ENCODE measurements at places on chromosomes 3 and 15.

DNA sequence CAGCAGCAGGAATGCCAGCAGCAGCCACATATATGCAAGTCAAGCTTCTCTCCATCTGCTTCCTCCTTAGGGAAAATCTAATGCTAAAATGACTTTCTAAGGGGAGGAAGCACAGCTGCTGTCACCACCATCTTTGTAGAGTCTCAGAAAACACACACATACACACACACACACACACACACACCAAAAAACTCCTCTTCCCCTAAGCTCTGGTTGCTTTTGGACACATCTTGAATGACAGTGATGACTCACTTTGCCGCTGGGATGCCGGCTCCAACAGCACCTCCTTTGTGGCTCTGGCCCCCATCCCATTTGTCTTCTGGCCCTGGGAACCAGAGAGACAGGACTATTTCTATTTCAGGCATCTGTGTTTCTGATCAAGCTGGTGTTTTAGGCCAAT is 124.8 kb upstream of the GOLIM4 start:
- no peak for DNase-seq

DNA sequence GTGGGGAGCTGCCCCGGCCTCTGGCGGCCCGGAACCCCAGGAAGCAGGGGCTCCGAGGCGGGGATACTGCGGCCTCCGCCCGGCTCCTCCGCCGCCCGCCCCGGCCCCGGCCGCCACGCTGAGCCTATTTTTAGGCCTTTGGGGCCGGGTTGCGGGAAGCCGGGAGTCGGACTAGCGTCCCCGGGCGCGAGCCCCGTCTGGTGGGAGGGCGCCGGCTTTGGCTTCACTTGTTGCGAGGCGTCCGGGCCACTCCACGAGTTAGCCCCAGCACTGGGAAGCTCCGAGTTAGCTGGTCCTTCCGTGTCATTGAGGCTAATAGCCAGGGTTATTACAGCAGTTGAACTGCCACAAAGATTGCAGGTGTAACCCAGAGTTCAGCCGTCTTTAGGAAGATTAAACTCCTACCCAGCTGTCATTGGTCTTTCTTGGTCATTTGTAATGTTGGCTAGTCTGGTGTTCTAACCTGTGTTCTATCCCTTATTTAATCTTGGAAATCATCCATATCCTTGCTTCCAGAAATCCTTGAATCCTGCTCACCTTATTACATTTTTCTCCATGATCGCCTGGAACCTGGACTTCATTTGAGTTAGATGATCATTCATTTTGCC is 791 bp downstream of the GYG1 start:
- DNase-seq, result no peak

GRCh38 chr3:100124201-100124761 is 10.0 kb upstream of the FILIP1L start:
- DNase-seq, result no peak

DNA sequence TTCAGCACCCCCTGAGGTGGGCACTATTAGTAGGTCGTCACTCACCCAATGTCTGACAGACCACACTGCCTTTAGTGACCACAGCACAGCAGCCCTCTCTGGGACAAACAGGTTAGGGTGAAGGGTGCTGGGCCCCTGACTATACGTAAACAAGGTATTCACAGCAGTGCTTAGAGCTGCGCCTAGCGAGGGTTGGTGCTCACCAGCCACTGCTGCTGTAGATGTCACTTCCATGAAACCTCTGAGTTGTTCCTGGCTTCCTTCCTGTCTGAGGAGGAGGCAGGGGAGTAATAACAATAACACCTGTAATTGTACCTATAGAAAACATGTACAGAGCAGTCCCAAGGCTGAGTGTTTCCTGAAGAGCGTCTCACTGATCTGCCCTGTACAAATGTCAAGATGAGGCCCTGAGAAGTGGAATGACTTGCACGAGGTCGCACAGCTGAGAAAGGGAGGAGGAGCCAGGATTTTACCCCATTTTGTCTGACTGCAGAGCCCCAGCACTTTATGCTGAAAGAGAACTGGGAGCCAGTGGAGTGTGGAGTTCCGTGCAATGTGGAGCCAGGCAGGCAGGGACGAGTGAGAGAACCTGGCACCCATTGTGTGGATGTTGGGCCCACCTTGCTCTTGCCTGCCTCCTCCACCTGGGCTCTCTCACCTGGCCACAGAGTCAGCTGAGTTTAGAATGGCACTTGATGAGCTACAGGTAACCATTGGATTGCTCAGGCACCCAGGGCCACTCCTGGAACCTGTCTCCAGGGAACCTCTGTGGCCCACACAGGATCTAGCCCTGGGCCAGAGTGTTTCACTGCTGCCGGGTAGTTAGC is 93.8 kb downstream of the DNAJB8 start:
- DNase-seq, result no peak

DNA sequence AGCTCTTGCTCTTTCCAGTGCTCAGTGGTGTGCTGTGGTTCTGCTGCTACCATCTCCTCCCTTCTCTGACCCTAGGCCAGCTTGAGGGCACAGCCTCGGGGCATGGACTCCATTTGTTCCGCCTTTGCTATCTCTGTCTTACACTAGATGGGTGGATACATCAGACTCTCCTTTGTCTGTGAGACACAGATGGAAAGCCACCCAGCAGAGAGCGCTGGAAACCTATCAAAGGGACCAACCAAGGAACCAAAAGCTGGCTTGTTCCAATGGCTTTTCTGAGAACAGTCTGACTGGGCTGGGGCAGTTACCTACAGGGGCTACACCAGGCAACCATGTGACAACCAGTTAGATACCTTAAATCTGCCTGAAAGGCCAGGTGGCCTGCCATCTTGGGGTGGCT is 63.8 kb downstream of the NPTN start:
- no peak for DNase-seq

DNA sequence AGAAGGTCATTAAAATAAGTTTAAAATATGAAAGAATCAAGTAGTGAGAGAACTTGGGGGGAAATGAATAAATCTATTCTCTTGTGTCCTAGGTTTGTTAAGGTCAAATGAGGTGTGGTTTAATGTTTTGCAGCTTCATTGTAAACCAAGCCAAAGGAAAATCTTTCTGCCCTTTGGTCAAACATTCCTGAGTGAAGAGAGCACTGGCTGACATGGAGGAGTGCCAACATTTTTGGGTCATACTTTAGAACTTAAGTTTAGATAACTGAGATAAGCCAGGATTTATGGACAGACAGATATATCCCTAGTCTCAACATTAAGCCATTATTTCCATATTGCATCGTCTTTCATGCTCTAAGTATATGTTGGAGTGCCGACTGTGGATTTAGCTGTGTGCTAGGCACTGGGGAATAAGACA is 66.4 kb downstream of the PTPRG start:
- no peak for DNase-seq

DNA sequence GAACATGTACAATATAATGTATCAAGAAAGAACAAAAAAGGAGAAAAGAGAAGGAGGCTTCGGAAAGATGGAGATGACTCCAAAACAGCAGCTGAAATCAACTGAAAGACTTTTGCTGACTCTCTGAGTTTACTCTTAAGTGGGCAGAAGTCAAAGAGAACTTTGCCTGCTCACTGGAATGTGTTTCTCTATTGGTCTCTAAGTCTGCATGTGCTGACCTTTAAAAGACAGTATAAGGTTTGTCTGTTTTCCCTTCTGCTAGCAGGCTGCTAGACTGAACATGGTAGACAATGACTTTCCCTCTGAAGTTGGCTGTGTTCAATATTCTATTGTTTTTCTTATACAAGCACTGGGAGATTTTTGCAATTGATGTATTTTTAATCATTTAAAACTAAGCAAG is 7.2 kb upstream of the MAP4 start:
- no peak for DNase-seq
